ENCODE measurements at places on chromosomes 1 and 21. TPM values are rescaled to one million over a fixed set of nuclear protein-coding genes. Genes with fewer than 3 reads are reported as not detected.

UBASH3A gene
- total RNA-seq: 29.4 TPM

CD5L gene
- not detected for total RNA-seq

NEK2 gene
- total RNA-seq: 42.4 TPM

TIMM17A gene
- total RNA-seq: 67.2 TPM

STIL gene
- 33.6 TPM for total RNA-seq

TEX38 gene
- not detected for total RNA-seq

UTS2 gene
- total RNA-seq: not detected

CDA gene
- total RNA-seq: not detected

LCE2A gene
- total RNA-seq: not detected

C1QC gene
- not detected for total RNA-seq

GBP6 gene
- total RNA-seq: 0.73 TPM

SLC30A10 gene
- not detected for total RNA-seq

FCRLA gene
- total RNA-seq: not detected

- DNase-seq: no peak
Observed at GRCh38 chr1:78283691-78284090, 207.1 kb upstream of the PTGFR start.

DNA sequence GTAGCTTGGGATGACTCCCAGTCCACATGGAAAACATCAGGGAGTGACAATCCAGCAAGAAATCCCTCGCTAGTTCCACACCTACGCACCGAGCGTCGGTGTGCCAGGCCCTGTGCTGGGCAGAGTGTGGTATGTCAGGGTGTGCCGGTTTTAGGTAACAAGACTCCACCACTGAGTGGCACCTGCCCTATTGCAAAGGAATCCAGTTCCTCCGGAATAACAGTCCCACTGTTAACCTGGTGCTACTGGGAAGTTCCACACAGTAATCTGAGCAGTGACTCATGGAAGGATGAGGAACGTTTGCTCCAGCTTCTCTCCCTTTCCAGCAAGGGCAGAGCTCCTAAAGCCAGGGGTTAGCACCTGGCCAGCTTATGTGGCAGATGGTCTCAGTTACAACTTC is 14.3 kb downstream of the RNF207 start:
- no peak for DNase-seq

DNA sequence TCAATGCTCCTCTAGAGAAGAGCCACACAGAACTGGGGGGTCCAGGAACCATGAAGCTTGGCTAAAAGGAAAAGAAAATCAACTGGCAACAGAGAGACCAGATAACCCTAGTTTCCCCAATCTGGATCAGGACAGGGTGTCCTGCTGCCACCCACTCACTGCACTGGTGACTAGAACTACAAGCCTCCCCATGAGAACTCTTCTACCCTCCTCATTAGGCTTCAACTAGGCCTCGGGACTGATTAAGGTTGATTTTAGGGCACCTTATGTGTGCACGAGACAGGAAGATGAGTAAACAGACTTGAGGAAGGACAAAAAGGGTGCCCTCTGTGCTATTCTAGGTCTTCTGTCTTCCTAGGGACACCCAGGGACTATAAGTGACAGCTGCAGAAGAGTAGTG is 2.3 kb upstream of the SF3B4 start:
- DNase-seq: no peak

DNA sequence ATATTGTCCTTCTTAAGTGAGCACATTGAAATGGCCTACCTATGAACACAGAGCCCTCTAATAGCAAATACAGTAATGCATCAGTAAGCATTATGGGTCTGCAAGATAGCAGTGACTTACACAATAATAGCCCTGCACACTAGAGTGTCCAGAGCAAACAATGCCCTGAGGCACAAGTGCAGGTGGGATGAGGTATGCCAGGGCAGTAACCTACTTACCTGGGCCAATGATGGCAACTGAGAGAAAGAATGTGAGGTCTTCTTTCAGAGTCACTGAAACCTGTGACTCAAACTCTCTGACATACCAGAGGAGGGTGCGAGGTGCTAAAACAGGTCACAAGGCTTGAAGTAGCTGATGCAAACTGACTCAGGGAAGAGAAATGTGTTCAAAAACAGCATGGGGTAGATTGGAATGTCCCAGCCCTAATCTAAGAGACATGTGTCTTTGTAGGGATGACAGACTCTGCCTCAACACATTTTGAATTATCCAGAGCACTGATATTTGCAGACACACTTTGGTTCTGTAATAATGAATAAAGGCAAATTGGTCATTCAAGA is 168.5 kb upstream of the RUNX1 start:
- DNase-seq: peak; percentile 68

- no peak for DNase-seq
Observed at GRCh38 chr1:214503553-214503952, 47.8 kb downstream of the PTPN14 start.

DNA sequence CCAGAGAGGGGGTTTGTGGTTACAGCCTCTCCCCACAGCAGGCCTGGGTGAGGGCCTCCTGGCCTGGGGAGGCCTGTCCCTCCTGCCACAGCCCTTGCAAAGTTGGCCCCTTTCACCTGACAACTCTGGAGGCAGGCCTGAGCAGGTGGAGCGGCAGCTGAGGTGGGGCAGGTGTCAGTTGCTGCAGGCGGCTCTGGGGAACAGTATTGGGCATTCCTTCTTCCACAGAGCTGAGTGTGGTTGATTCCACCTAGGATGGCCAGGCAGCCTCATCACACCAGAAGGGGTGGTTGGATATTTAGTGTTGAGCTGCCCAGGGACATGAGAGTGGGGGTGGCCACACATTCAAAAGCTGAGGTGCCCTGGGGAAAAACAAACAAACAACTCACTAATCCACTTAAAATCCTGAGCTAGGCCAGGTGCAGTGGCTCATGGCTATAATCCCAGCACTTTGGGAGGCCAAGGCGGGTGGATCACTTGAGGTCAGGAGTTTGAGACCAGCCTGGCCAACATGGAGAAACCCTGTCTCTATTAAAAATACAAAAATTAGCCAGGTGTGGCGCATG is 31.1 kb downstream of the PIGP start:
- no peak for DNase-seq

- DNase-seq: no peak
Observed at GRCh38 chr1:92085727-92086126, 5.6 kb downstream of the BTBD8 start.

DNA sequence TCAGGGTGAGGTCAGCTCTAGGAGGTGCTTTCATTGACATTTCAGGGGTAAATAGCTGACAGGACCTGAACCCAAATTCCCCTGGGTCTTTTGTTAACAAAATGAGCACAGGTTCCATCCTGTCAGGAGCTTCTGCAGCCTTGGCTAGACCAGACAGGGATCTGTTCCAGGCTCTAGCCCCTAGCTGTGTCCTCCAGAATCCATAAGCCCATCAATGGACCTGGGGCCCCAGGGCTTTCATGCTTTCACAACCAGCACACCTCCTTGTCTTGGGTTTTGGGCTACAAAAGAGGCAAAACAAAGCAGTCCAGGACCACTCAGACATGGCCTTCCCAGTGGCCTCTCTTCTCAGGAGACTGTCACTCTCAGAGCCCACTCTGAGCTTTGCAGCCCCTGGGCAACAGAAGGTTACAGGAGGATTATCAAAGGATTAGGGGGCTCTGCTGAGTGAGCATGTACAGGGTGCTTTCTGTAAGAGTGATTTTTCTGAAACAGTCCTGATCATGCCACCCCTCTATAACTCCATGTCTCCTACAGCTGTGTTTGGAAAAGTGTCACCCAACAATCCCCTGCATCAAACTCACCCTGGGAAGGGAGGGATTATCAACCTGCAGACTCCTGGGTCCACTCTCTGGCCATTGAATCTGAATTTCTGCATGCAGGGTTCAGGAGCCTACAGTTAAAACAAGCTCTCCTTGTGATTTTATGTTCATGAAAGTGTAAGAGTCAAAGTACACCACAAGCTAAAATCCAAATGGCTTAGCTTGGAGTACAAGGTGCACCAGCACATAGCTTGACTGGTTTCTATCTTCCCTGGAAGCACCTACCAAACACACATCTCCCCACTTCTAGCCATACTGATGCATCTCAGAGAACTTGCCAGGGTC is 67.7 kb upstream of the GCLM start:
- no peak for DNase-seq

DNA sequence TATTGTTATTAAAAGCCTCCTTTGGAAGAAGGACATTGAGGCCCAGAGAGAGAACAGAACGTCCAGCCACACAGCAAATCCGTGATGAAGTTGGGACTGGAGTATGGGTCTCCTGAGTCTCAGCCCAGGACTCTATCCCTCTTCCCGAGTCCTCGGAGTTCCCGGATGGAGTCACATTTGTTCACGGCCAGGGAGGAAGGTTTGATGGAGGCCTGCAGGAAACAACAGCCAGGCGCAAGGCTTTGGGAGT is 357 bp upstream of the TXLNA start:
- DNase-seq: no peak

- DNase-seq: no peak
Observed at GRCh38 chr21:25369524-25370300, 237.6 kb downstream of the MRPL39 start.

GRCh38 chr21:20023193-20023592 is 975.0 kb upstream of the NCAM2 start:
- no peak for DNase-seq

GRCh38 chr1:203519053-203519840 is 25.3 kb downstream of the OPTC start:
- DNase-seq: no peak

- DNase-seq: no peak
Observed at GRCh38 chr1:204441558-204441957, 29.9 kb upstream of the PPP1R15B start.

DNA sequence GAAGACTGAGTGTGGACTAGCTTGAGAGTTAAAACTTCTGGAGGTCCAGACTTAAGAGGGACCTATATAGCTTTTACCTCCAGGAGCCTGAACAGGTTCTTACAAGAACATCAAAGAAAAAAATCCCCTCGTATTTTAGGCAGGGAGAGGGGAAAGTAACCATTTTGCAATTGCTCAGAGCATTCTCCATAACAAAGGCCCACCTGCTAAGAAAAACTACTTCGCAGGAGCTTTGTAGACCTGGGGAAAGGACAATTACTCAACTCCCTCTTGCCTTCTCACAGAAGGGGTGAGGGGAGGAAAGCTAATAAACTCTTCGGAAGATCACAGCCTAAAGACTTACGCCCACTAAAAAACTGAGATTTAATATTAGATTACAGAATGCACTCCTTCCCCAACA is 86.3 kb downstream of the RERE start:
- no peak for DNase-seq

GRCh38 chr1:34928699-34929496 is 552 bp downstream of the DLGAP3 start:
- peak; percentile 18 for DNase-seq

GRCh38 chr1:186858923-186859322 is 30.2 kb downstream of the PLA2G4A start:
- DNase-seq: no peak

DNA sequence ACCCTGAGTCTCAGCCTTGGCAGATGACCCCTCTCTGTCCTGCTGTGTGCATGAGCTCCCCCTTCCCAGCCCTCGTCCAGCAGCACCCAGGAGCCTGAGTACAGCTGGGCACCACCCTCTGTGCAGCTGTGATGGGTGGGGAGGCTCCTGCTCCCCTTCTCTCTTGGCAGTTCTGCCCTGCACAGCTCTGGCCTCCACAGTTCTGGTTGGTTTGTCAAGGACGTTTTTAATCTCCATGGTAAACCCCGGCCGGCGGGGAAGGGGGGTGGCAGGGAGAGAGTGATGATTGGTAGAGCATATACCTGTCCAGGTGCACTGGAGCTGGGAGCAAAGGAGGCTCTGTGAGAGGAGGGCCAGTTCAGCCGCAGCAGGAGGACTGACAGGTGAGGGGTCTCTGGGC is at the start of gene CLCNKA:
TSS of gene CLCNKA (plus strand) at position 356 of the 400 bp plus-strand sequence. CDS start 584 bp downstream, outside the sequence.
- no peak for DNase-seq

GRCh38 chr1:40553017-40553416 is 21.6 kb downstream of the ZNF684 start:
- no peak for DNase-seq

DNA sequence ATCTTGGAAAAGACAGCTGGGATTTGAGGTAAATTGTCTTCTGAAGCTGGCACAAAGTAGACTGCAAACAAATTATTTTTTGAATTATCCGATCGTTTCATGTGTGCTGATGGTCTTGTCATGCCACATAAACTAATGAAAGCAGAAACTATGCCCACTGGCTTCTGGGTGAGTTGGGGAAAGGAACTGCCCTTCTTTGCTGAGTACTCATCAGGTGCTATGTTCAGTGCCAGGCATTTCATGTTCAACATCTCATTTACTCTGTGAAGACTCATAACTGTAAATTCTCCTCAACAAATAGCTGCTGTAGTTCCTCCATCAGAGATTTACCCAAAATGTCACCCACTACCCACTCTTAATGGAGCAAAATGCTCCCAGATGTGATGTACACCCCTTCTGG is 1.2 kb downstream of the TRIT1 start:
- no peak for DNase-seq

- DNase-seq: peak; percentile 15
Observed at GRCh38 chr1:61083013-61083806, 849 bp downstream of the NFIA start.

- DNase-seq: no peak
Observed at GRCh38 chr1:109650609-109651008, 5.3 kb upstream of the GSTM4 start.

- no peak for DNase-seq
Observed at GRCh38 chr1:154520333-154520732, 18.1 kb upstream of the SHE start.

GRCh38 chr21:45549626-45550463 is 7.6 kb upstream of the SLC19A1 start:
- DNase-seq: peak; percentile 40

Data from activated CD4-positive, alpha-beta memory T cell treated with anti-CD3 and anti-CD28 coated beads for 36 hours (primary cell).